ENCODE measurements at places on chromosomes 13 and 19. TPM values are rescaled to one million over a fixed set of nuclear protein-coding genes. Genes with fewer than 3 reads are reported as not detected.
A peak's percentile ranks its signal among the peaks of the same experiment; 100 is the strongest.

- no peaks in the 10 kb centered on the region for H3K4me1 ChIP-seq
- DNase-seq = no peak
- H3K4me3 ChIP-seq = no peak overlapping the region
Measured at GRCh38 chr13:44976949-44977583, 12.2 kb downstream of the NUFIP1 start.

GRCh38 chr19:16460454-16460853 is 11.3 kb downstream of the EPS15L1 start:
- H3K4me1 ChIP-seq = peaks cover 35% of the 10 kb centered on the region
- no peak for DNase-seq
- no peaks in the 10 kb centered on the region for H3K27me3 ChIP-seq

DNA sequence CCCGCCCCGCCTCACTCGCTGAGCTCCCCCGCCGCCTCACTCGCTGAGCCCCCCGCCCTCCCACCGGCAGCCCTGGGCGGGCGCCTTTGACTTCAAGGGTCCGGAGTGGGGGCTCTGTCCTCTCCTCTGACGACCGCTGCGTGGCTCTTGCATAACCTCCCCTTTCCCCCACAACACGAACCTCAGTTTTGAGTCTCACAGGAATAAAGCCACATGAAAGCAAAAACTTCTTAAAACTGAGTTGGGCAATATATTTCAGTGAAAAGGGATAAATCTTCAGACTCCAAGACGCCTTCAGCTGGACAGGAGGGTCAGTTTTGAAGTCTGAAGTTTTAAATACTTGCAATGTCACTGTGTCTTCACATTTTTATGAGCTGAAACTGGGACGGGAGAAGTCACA is 70.6 kb upstream of the C13orf46 start:
- H3K36me3 ChIP-seq = peaks cover 39% of the 10 kb centered on the region
- peaks cover 43% of the 10 kb centered on the region for H3K4me1 ChIP-seq
- DNase-seq = no peak

- H3K27me3 ChIP-seq = no peaks in the 10 kb centered on the region
- peaks cover 27% of the 10 kb centered on the region for H3K4me1 ChIP-seq
- peaks cover 70% of the 10 kb centered on the region for H3K36me3 ChIP-seq
- DNase-seq = no peak
- H3K4me3 ChIP-seq = no peak overlapping the region
Measured at GRCh38 chr19:14411161-14411937, 7.8 kb downstream of the DDX39A start.

GRCh38 chr19:45676851-45677263 is 8.8 kb downstream of the GIPR start:
- H3K4me1 ChIP-seq = peaks cover 14% of the 10 kb centered on the region
- peak overlapping the region; percentile 71 for H3K4me3 ChIP-seq
- H3K27ac ChIP-seq = no peak overlapping the region
- H3K27me3 ChIP-seq = peaks cover 5% of the 10 kb centered on the region
- DNase-seq = peak; percentile 22
- H3K36me3 ChIP-seq = peaks cover 3% of the 10 kb centered on the region

DNA sequence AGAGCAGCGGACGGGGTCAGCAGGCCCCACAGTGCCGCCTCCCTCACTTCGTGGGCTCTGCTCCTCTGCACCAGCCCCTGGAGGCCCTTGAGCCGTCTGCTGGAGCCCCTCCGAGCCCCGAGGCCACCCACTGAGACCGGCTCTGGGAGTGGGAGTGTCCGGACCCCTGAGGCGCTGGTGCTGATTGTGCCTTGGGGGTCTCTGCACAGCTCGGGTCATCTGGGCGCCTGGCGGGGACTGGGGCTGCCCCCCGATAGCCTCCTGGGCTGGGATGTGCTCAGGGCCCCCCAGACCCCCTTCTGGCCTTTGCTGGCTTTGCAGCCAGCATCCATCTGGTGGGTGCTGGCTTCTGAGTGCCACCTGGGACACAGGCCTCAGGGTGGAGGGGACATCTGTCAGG is 15.4 kb downstream of the CBARP start:
- H3K4me1 ChIP-seq = no peaks in the 10 kb centered on the region
- DNase-seq = no peak

DNA sequence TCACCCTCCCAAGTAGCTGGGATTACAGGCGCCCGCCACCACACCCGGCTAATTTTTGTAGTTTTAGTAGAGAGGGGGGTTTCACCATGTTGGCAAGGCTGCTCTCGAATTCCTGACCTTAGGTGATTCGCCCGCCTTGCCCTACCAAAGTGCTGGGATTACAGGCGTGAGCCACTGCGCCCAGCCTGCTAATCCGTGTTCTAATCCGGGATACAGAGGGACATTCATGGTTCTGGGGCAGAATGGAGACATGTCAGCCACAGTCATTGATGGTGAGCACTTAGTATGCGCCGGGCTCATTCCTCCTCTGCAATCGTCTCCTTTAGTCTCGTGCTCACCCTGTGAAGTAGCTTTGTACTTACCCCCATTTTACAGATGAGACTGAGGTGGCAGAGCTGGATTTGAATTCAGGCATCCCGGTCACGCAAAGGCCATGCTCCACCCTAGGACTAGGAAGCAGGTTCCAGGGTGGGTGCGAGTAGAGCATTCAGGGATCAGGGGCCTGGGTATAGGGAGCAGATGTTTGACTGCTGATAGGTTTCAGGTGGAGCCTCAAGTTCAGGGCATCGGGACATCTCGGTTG is 8.2 kb downstream of the RRAS start:
- H3K4me3 ChIP-seq = no peak overlapping the region
- no peaks in the 10 kb centered on the region for H3K27me3 ChIP-seq
- no peak for DNase-seq

GRCh38 chr19:45874620-45874966 is 10.5 kb downstream of the FOXA3 start:
- no peak overlapping the region for H3K27ac ChIP-seq
- peaks cover 13% of the 10 kb centered on the region for H3K27me3 ChIP-seq
- H3K36me3 ChIP-seq = peaks cover 1% of the 10 kb centered on the region

LAIR1 gene
- total RNA-seq = 9.4 TPM

DNA sequence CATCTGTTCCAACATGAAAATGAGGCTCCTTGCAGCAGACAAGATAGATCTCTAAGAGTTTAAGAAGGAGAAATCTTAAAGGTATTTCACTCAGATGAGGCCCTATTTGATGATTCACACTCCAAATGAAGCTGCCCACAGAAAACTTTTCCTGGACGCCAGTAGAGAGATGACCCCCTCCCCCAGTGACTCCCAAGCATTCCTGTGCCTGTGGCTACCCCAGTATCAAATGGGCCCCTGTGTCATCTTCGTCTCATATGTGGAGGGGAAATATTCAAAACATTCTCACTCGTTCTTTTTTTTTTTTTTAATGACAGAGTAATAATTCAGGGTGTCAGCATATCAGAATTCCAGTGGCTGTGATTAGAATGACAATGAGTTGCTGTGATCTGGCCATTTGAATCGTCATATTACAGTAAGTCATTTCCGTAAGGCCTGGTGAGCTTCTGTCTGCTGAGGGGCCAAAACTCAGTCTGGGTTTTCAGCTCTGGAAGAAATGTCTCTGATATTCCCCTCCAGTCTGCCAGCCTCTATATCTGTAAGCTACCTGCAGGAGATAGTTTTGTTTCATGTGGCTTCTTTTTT is 194.7 kb downstream of the URI1 start:
- no peak overlapping the region for H3K27ac ChIP-seq
- peaks cover 2% of the 10 kb centered on the region for H3K27me3 ChIP-seq
- H3K4me1 ChIP-seq = no peaks in the 10 kb centered on the region

DNA sequence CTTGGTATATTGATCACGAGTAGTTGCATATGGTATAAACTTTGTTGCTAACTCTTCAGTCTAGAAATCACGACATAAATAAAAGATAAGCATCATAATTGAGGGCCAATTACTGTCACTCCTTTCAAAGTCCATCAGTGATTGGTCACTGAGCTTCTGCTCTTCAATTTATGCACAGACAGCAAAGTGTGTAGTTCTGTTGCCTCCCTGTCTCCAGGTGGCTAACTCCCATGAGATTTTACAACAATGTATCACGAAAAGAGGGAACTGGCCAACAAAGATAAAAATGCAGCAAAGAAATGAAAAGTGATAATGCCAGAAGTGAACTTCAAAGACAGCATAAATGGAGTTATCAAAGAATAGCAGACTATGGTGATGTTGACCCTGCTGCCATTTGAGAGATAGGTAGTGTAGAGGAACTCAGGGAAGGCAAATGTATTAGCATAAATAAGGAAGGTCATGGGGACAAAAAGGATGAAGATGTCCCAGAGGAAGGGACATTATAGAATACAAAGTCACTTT is 12.7 kb upstream of the TNFSF14 start:
- no peak overlapping the region for H3K27ac ChIP-seq
- H3K36me3 ChIP-seq = peaks cover 11% of the 10 kb centered on the region
- H3K4me3 ChIP-seq = no peak overlapping the region
- no peak for DNase-seq
- peaks cover 45% of the 10 kb centered on the region for H3K4me1 ChIP-seq

GRCh38 chr19:6252066-6252465 is 27.7 kb downstream of the MLLT1 start:
- peaks cover 7% of the 10 kb centered on the region for H3K36me3 ChIP-seq
- H3K27ac ChIP-seq = no peak overlapping the region
- no peak overlapping the region for H3K4me3 ChIP-seq
- H3K27me3 ChIP-seq = no peaks in the 10 kb centered on the region
